ENCODE measurements at places on chromosomes 7 and 10.

DNA sequence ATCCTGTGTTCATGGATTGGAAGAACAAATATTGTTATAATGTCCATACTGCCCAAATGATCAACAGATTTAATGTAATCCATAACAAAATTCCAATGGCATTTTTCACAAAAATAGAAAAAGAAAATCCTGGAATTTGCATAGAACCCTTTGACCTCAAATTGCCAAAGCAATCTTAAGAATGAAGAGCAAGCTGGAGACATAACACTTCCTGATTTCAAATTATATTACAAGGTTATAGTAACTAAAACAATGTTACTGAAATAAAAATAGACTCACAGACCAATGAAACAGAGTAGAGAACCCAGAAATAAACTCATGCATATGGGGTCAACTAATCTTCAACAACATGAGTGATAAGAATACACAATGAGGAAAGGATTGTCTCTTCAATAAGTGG is 302.5 kb downstream of the PHTF2 start:
- no peak for DNase-seq

DNA sequence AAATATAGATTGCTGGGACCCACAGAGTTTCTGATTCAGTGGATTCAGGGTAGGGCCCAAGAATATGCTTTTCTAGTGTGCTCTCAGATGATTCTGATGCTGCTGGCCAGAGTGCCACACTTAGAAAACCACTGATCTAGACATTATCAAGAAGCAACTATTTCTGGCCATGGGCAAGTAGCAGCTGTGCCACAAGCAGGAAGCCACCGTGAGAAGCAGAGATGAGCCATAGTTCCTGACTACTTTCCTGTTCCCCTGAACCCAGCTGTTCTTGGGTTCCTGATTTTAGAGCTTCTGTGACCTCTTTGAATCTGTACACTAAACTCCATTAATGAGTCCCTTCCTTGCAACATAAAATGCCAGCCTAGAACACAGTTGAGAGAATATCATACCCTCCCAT is 38.1 kb upstream of the PIK3AP1 start:
- no peak for DNase-seq

DNA sequence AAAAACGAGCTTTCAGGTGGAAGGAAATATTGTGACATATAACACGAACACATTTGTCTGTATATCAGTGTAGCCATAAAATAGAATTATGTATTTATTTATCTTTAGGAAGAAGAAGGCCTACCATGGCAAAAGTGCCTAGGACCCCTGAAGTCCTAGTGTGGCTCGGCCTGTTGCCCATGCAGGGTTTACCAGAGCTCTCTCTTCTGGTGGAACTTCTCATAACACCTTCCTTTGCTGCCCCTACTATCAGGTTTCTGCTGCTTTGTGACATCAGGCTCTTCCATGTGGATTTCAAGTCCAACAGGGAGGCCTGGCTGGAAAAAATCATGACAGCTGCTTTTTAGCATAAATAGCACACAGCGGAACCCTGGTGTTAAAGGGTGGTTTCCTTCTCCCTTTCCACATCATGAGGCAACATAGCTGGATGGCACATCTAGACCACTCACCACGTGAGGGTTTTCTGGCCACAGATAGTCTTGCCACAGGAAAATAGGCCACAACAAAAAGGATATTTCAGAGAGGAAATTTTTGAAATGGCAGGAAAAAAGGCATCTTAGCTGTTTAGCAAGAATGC is 44.8 kb upstream of the ADO start:
- no peak for DNase-seq

DNA sequence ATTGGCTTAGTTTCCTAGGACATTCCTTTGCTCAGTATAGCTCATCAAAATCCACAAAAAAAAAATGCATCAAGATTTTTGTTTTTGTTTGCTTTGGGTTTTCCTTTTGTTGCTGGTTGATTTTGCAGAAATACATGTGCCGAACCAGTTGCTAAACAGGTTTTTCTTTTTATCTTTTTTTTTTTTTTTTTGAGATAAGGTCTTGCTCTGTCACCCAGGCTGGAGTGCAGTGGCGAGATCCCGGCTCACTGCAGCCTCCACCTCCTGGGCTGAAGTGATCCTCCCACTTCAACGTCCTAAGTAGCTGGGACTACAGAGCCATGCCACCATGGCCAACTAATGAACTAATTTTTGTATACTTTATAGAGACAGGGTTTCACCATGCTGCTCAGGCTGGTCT is 8.3 kb downstream of the CSTF2T start:
- DNase-seq = no peak

DNA sequence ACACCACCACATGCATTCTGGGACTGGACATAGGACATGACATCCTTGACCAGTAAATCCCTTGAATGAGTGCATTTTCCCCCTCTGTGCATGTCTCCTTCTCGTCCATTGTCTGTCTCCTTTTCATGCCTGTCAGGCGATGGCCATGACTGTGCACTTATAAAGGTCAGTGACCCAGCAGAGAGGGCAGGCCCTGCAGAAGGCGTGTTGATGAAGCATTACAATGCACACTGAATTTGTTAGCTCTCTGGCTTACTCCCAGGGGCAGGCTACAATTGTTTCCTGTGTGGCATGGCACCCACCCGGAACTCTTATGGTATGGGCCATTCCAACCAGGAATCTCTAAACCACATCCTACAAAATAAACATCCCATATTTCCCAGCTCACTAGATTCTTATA is 71.1 kb downstream of the SAMD9 start:
- DNase-seq = no peak

- no peak for DNase-seq
Observed at GRCh38 chr7:85052056-85052737, 134.7 kb downstream of the SEMA3D start.

DNA sequence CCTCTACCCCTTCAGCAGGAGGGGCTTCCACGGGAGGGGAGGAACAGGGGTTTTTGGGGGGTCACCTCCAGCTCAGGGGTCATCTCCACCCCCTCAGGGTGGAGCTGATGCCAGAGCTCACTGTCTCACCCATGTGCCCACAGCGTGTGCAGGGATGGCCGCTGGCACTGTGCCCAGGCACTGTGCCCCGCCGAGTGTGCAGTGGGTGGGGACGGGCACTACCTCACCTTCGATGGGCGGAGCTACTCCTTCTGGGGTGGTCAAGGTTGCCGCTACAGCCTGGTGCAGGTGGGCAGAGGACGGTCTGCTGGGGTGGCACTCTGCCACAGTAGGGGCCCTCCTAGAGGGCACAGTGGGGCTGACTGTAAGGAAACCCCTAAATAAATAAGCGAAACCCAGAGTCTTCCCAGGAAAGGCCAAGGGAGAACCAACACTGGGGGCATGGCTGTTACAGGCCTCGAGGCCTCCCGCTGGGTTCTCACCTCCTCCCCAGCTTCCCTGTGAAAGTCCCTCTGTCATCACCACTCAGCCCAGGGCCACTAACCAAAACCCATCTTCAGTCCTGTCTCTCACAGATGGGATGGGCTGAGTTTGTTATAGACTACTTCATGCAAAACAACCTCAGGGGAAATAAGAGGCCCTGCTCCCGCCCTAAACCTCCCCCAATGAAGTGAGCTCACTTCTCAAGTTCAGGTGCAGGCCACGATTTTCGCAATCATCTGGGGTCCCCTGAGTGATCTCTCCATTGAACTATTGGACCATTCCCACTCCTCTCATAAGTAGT is 7.4 kb upstream of the ZNF467 start:
- DNase-seq = no peak

DNA sequence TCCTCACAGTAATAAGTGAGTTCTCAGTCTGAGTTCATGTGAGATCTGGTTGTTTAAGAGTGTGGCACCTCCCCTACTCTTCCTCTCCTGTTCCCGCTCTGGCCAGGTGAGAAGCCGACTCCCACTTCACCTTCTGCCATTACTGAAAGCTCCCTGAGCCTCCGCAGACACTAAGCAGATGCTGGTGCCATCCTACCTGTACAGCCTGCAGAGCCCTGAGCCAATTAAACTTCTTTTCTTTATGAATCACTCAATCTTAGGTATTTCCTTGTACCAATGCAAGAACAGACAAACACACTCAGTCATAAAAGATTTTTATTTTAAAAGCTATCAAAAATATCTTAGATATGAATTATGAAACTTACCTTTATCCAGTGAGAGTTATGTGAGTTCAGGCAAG is 39.5 kb upstream of the PFKP start:
- no peak for DNase-seq

- no peak for DNase-seq
Observed at GRCh38 chr7:4792537-4793126, 17.2 kb downstream of the AP5Z1 start.

DNA sequence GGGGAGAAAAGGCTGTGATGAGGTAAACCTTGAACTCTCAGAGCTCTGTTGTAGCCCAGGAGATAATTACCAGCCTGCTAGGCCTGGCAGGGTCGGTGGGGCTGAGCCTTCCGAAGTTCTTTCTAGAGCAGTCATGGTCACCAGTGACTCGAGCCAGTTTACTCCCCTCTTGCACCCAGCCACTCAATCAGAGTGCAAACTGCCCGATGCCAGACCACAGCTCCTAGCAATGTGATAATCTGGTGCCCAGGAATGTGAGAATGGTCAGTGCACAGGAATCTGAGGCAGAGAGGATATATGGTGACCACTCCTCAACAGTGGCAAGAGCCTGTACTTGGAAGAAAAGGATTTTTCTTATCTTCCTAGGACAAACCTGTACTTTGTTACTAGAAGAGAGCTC is 46.4 kb upstream of the KMT2E start:
- no peak for DNase-seq

DNA sequence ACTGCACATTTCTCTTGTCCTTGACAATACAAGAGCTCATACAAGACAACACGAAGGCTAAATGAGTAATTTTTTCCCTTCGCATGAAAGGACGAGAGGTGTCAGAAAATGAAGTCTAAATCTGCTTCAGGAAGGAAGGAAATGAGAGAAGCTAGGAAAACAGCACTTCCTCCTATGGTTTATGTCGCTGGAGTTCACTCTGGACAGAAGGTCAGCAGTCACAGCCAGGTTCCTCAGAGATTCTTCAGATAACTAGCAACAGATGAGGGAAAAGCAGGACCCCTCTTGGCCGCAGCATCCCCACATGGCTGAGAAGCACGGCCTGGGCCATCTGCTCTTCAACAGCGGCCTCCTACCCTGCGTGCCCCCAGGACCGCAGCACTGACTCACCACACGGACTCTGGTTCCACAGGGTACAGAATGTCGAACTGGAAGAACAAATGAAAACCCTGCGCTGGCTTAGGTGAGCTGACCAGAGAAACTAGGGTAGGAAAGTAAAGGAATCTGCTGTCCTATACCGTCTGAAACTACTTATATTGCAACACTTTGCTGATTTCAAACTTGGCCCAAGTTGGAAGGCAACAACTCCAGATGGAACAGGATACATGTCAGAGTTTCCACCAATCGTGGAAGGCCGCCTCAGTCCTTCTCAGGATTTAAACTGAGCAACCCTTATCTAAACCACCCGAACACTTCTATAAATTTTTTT is 26.3 kb downstream of the DNMBP start:
- no peak for DNase-seq

Data from cerebellar nuclear complex (tissue), 1 donor.